Activated CD8-positive, alpha-beta T cell treated with anti-CD3 and anti-CD28 coated beads, Interleukin-2, amount 10 ng/mL, durations not matched to agents 7 days and 5 days (primary cell): ENCODE measurements at places on chromosomes 2 and 18. TPM values are rescaled to one million over a fixed set of nuclear protein-coding genes. Genes with fewer than 3 reads are reported as not detected.

FIGN gene
- not detected for total RNA-seq

SNORC gene
- 2.2 TPM for total RNA-seq

CROCC2 gene
- not detected for total RNA-seq

GATA6 gene
- total RNA-seq, result not detected

RTP5 gene
- not detected for total RNA-seq

FBLN7 gene
- 0.58 TPM for total RNA-seq

AGXT gene
- total RNA-seq, result not detected

UGT1A8 gene
- total RNA-seq, result not detected

TMEM18 gene
- total RNA-seq, result 32.0 TPM

RNASEH1 gene
- 28.9 TPM for total RNA-seq

CUL3 gene
- 82.0 TPM for total RNA-seq

TEKT4 gene
- total RNA-seq, result not detected

GRCh38 chr2:162172802-162173370 lies 20.8 kb upstream of the GCG start:
- DNase-seq, result no peak

- DNase-seq, result no peak
Measured at GRCh38 chr18:44453505-44453904, 227.2 kb upstream of the SETBP1 start.

GRCh38 chr2:145068509-145068908 lies 548.6 kb upstream of the ZEB2 start:
- no peak for DNase-seq

DNA sequence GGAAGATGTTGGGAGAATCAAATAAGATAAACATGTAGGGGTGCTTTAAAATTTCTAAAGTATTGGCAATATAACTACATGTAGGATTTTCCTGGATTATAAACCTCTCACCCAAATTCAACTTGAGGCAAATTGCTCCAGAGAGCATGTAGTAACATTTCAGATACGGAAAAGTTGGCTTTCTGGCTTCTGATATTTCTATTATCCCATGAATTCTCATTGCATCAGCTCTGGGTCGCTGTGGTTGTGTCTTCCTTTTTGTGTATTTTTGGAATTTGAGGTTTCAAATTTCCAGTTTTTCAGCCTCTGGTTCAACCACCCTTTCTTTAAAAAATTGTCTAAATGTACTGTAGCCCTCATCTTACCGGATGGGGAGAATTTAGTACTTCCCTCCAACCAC lies 32.3 kb downstream of the TGIF1 start:
- DNase-seq, result no peak

DNA sequence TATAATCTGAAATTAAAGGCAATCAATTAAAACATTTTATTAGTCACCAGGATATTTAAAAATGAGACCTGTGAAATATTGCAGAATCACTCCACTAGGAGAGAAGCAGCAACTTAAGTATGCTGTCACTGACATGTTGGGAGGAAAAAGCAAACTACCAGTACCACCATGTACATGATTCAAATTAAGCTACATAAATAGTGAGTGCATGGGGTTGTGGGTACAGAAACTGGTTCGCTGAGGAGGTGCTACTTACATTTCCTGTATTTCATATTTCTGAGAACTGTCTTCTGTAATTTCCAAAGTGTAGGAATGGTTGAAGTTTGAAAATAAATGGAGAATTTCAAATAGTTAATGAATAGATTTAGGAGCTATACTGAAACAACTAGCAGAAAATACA lies 7.9 kb upstream of the NR4A2 start:
- no peak for DNase-seq

- no peak for DNase-seq
Measured at GRCh38 chr2:73373344-73373743, 12.3 kb upstream of the ALMS1 start.

GRCh38 chr2:64296140-64296480 lies 151.9 kb upstream of the PELI1 start:
- no peak for DNase-seq

- DNase-seq, result no peak
Measured at GRCh38 chr2:196500686-196501431, 138.7 kb upstream of the CCDC150 start.

GRCh38 chr2:204127238-204127637 lies 190.7 kb downstream of the ICOS start:
- DNase-seq, result no peak

- DNase-seq, result peak; percentile 81
Measured at GRCh38 chr2:12456293-12457106, 260.2 kb upstream of the TRIB2 start.

- no peak for DNase-seq
Measured at GRCh38 chr2:239532859-239533258, 132.0 kb upstream of the HDAC4 start.

DNA sequence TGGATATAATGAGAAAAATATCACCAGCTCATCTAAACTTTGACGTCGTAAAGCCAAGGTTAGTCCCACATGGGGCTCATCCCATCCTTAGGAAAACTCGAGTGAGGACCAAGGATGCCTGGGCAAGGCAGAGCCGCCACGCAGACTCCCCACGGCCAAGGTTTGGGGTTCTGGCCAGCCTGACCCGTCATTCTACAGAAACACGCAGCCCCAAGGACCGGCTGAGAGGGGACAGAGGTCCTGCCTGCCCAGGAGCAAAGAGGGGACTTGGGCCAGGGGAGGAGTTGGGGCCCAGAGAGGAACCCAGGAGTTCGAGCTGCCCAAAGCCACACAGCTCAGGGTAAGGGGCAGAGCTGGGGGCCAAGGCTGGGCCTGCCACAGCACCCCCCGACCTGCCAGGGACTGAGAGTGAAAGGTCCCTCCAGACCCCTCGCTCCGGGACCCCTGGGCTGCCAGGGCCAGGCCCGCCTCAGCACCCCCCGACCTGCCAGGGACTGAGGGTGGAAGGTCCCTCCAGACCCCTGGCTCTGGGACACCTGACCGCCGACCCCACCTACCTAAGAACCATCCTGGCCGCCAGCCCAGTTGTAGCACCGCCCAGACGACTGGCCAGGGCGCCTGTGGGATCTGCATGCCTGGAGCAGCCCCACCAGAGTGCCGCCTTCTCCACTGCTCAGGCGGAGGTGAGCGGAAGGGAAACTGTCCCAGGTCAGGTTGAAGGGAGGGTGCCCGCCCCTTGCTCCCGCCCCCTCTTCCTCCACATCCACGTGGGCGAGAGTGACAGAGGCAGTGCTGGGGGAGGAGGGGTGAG lies at the start of gene PDCD1:
Gene PDCD1, minus strand, starts transcription at position 689 of the 811 bp plus-strand sequence. Its CDS starts 56 bp downstream, at position 633.
- DNase-seq, result peak; percentile 74

DNA sequence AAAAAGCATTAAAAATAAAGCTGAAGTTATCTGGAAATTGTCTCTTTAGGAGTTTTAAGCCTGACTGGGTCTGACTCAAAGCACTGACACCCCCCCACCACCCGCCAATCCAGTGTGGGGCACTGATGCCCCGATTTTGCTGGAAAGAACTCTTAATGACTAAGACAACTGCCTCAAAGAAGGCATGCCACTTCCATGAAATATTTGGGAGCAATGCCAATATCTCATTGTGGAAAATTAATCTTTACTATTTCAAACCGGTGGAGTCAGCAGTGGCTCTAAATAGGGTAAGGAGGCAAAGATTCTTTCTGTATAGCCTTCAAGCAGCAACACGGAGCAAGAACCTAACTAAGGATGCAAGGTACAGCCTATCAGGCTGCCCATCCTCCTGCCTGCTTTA lies 4.5 kb downstream of the FKBP7 start:
- no peak for DNase-seq

- no peak for DNase-seq
Measured at GRCh38 chr2:159139216-159139933, 147.1 kb downstream of the WDSUB1 start.

DNA sequence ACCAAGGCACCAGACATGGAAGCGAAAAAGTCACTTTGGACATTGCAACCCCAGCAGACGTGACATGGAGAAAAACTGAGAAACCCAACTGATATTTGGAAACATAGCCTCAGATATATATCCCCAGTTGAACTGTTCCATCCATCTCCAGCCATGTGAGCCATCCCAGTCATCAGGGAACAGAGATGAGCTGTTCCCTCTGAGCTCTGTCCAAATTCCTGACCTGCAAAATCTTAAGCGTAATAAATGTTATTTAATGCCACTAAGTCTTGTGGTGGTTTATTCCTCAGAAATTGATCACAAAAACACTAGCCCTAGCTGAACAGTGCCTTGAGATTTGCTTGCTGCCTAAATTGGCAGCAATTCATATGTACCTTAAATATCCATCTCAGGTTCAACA lies 182.8 kb downstream of the NRP2 start:
- no peak for DNase-seq

DNA sequence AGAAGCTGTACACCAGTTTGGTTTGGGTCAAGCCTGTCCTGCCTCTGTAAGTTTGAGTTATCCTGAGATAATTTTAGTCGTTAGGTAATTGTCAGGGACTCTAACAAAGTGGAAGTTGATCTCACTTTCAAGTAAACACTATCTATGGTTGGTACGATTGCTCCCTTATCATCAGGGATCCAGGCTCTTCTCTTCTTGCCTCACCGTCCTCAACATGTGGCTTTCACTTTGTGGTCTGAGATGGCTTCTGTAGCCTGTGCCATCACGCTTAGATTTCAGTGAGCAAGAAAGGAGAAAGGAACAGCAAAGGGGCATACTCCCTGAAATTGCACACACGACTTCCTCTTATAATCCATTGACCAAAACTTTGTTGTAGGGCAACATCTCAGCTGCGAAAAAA lies 115.6 kb downstream of the CTAGE1 start:
- no peak for DNase-seq

- DNase-seq, result no peak
Measured at GRCh38 chr2:200308546-200309295, 2.2 kb downstream of the SPATS2L start.
